ENCODE measurements at places on chromosomes 1 and 21.

- DNase-seq: no peak
Observed at GRCh38 chr1:41420860-41421259, 59.6 kb downstream of the FOXO6 start.

DNA sequence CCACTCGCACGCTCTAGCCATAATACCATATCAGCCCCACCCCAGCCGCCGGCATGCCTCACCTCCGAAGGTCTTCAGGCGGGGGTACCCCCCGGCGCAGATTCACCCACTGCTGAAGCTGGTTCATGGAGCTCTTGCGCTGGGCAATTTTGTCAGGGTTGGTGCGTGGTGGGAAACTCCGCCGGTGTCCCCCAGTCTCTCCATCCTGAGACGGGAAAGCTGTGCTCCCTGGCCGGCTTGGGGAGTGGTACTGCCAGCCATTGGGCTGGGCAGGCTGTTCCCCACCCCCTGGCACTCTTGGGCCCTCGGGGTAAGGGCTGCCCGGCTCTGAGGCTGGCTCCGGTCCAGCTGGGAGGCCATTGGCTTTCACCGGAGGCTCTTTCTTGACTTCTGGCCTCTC lies 45.4 kb upstream of the GOLT1A start:
- no peak for DNase-seq

DNA sequence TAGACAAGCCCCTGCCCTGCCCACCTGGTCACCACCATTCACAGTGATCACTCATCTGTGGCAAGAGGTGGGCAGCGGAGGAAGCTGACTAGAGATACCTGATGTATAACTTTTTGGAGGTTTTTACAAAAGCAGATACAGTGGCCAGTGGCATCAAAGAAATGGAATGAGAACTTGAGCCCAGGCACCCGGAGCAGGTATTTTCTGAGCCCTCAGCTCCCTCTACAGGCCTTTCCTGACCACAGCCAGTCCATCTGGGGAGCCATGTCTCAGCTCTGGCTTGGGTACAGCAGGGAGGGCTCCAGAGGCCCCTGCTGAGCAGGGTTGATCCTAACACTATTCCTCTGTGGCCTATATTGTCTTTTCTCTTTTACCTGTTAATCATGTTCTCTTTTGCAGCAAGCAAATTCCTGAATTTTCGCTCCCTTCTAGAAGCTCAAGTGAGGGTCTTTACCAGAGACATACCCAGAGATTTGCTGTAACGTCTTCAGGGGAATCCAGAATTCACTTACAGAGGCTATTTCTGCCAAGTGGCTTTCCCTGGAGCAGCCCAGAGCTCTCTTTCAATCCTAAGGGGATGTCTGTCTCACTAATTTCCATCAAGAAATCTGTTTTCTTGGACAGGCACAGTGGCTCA lies 27.3 kb downstream of the GPR157 start:
- DNase-seq: no peak

DNA sequence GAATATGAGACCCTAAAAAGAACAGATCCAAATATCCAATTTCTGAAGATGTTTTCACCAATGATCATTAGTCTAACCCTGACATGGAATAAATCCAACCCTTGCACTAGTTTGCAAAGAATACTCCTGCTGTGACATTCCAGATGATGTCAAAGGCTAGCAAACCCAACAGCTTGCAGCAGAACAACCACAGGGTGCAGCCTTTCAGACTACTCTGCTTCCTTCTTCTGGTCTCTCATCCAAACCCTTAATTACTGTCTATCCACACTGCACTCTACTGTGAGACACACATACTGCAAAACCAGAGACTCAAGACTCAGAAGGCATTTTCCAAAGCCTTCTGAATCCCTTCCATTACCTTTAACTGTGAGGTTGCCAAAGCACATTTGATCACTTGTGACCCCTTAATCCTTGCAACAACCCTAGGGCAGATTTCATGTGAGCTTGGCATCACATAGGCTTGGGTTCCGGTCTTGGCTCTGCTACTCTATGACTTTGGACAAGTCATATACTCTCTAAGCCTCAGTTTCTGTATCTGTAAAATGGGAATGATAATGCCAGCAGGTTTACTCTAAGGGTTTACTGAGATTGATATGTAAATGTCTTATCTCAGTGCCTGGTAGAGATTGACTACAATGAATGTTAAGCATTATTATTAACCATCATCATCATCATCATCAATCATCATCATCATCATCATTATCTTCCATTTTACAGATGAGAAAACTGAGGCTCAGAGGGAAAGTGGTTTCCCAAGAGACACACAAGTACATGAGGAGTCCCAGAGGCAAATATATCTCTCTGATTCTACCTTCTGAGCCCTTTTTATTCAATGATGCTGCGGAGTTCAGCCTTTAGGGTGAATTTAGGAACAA lies 94.5 kb downstream of the SYF2 start:
- no peak for DNase-seq

DNA sequence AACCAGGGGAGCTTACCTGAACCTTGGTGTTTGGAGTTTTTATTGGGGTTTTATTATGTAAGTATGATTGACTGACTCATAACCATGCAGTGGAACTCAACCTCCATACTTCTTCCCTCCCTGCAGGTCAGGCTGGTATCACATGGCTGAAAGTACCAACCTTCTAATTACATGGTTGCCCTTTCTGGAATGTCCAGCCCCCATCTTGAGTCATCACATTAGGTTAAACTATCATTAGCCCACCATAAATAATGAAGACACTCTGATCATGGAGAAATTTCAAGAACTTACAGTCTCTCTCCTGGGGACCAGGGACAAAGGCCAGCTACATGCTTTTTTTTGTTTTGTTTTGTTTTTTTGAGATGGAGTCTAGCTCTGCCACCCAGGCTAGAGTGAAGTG lies 19.2 kb upstream of the DPH5 start:
- no peak for DNase-seq

DNA sequence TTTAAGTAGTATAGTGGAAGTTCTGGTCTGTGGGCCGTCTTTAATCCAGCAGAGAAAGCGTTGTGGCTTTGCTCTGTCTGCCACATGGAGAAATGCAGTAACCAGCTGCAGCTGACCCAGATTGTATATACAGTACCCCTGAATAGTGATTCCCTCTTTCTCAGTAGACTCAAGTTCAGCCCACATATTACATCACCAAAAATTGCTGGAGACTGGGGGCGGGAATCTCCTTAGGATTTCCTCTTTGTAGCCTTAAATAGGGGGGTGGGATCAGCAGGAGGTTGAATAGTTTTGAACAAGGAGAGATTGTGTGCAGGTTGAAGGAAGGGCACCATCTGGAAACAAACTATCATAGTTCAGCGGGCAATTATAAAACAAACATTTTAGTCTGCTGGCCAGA lies at the start of gene ANGPTL1:
Gene ANGPTL1, minus strand, starts transcription at position 134 of the 400 bp plus-strand sequence. CDS start 5,301 bp downstream, outside the sequence.
- no peak for DNase-seq

GRCh38 chr1:75838079-75838478 lies 41.4 kb downstream of the MSH4 start:
- DNase-seq: no peak

DNA sequence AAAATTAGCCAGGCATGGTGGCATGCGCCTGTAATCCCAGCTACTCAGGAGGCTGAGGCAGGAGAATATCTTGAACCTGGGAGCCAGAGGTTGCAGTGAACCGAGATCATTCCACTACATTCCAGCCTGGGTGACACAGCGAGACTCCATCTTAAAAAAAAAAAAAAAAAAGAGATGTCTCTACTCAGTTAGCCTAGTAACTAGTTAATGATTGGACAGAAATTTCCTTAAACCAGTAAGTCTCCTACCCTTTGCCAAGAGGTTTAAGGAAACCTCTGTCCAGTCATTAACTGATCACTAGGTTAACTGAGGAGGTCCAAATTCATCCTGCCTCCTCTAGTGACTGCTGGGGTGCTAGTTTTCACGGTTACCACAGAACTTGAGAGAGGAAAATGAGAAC lies 143.9 kb upstream of the UBE2U start:
- no peak for DNase-seq

DNA sequence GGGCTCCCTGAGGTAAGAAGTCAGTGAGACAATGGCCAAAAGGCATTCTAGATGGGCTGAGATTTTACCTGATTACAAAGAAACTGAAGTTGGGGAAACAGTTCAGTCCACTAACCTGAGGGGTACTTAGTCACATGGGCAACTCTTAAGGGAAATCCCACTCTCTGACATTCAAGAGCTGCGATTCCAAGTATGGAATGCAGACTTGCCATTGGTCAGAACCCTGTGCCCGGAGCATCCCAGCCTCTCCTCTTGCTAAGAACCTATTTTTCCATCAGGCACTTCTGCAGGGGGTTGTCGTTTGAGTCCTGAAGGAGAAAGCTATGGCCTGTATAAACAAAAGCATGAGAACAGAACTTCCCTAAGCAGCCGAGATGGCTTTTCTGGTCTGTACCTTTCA lies 434.9 kb upstream of the DAB1 start:
- DNase-seq: no peak

DNA sequence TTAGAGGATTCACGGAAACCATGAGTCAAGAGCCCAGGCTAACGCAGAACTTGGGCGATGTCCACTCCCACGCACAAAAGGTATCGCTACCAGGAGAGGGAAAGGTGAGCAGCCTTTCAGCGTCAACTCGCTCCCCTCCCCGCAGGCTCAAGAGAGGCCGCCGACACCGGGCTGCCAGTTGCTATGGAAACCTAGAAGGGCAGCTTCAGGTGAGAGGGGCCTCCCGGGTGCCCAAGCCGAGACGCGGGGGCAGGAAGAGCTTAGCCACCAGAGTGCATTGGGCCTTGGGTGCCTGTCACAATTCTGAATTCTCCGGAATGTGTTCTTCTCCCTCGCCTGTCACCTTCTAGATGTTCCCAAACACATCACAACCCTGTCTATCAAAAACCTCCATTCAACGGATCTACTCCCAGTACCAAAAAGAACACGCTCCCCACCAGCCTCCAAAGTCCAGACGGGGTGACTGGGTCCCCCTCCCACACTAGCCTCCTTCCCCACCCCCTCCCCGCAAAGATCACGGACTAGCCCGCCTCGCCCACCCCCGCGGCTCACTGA lies 694 bp downstream of the MEAF6 start:
- DNase-seq: no peak

DNA sequence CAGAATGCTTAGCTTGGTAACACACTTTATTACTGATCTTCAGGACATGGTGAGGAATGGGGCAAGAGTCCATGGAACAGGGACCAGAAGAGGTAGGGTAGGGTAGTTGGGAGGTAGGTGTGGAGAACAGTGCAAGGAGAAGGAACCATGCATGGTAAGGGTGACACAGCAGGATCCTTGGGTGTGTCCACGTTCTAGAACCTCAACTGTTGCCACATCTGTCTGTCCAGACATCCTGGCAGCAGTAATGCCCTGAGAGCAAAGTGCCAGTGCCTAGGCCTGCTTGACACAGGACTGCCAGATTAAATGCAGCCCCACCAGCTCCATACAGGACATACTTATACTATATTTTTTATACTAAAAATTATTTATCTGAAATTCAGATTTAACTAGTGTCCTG lies 13.9 kb downstream of the DMAP1 start:
- no peak for DNase-seq

- no peak for DNase-seq
Observed at GRCh38 chr21:44887807-44888580, 14.5 kb upstream of the PTTG1IP start.

DNA sequence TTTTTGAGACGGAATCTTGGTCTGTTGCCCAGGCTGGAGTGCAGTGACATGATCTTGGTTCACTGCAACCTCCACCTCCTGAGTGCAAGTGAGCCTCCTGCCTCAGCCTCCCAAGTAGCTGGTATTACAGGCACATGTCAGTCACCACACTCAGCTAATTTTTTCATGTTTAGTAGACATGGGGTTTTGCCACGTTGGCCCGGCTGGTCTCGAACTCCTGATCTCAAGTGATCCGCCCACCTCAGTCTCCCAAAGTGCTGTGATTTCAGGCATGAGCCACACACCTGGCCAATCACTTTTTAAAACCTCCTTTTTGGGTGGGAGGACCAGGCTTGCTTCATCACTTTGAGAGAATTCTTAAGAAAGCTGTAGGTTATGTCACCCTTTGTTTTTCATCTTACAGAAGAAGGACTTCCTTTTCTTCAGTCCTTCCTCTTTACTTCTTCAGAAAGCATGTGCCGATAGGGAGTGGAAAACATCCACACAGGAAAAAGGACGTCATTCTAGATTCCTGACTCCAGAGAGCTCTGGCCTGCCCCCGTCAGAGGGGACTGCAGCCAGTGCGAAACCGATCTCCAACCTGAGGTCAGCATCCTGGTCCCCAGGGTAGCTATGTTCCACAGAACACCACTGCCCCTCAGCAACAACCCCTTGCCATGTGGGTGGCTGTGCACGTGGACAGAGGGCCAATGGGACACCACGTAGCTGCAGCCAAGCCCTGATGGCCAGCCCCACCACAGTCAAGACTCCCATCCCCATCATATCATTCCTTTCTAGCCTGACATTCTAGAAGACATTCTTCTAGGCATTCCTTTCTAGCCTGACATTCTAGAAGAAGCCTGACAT lies 21.9 kb downstream of the NCF2 start:
- no peak for DNase-seq

All from foreskin keratinocyte (primary cell).